Large intestine (tissue), 12 donors: ENCODE measurements at places on chromosomes 2 and 18.

GRCh38 chr2:235989591-235989990 lies 178.6 kb downstream of the GBX2 start:
- no peak for DNase-seq

- DNase-seq, result no peak
Observed at GRCh38 chr2:192749611-192750200, 555.0 kb upstream of the TMEFF2 start.

GRCh38 chr2:128311755-128312341 lies 6.8 kb downstream of the HS6ST1 start:
- DNase-seq, result no peak

DNA sequence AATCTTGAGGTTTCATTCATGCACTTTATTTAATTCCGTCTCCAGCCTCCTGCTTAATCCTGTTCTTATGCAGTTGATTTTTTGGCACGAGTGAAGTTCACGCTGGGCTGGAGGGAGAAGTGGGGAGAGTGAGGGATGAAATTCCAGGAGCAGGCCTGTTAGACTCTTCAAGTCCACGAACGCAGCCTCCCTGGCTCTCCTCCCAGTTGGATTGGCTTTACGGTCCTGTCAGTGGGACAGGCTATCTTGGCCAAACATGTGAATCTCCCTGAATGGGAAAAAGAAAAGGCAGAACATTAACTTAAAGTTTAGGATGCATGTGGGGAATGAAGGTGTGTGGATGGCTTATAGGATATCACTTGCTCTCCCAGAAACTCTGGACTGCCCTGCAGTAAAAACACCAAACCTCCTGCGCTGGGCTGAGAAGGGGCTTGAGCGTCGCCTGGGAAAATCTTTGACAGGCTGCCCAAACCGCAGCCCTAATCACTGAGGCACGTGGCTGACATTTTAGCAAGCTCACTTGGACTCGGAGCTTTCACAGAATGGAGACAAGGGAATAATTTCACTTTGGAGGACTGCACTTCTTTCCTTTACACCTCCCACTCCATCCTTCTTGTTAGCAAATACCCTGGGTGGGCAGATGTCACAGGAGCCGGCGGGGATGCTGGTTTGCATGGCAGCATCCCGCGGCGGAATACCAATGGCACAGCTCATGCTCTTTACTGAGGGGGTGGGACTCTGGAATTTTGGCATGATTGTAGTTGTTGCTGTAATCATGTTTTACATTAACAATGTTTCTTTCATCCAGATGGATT lies 93.9 kb downstream of the ACKR3 start:
- peak; percentile 20 for DNase-seq

DNA sequence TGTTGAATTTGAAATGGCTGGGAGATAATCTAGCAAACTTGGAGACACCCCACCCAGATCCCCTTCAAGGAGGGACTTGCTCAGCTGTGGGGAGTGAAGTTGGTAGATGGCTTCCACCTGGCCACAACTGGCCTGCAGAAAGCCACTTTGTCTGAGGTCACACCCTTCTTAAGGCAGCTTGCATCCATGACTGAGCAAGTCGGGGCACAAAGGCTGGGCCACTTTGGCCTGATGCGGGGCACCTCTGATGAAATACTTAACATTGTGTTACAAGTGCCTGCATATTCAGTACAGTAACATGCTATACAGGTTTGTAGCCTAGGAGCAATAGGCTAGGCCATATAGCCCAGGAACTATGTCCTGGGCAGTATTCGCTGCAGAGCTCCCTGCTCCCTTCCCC lies 13.4 kb upstream of the RPL37A start:
- no peak for DNase-seq

- DNase-seq, result no peak
Observed at GRCh38 chr18:55384551-55385275, 203.3 kb downstream of the TCF4 start.

GRCh38 chr18:78792736-78793135 lies 186.9 kb upstream of the SALL3 start:
- no peak for DNase-seq

DNA sequence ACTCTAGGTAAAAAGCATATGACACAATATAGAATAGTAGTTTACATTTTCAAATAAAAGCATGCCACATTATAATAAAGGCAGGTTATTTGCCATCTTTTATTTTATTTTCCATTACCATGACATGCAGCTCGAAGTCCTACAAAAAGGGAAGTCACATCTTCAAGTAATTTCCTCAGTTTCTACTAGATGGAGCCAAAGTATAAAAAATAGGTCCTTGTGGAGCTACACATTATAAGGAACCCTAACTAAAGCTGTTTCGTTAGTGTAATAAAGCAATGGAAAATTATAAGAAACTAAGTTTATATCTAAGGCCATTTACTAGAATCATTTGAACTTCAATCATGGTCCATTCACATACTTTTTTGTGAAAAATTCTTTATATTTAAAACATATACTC lies 674.5 kb downstream of the KCNJ3 start:
- no peak for DNase-seq

- DNase-seq, result no peak
Observed at GRCh38 chr2:166373951-166374350, 1.8 kb downstream of the SCN9A start.

GRCh38 chr18:34117319-34117718 lies 107.4 kb downstream of the NOL4 start:
- peak; percentile 35 for DNase-seq

- no peak for DNase-seq
Observed at GRCh38 chr2:73172963-73173362, 29.4 kb upstream of the NOTO start.

GRCh38 chr2:120439637-120440384 lies 93.9 kb downstream of the INHBB start:
- peak; percentile 60 for DNase-seq

GRCh38 chr2:18961991-18962421 lies 372.6 kb upstream of the NT5C1B start:
- DNase-seq, result no peak

DNA sequence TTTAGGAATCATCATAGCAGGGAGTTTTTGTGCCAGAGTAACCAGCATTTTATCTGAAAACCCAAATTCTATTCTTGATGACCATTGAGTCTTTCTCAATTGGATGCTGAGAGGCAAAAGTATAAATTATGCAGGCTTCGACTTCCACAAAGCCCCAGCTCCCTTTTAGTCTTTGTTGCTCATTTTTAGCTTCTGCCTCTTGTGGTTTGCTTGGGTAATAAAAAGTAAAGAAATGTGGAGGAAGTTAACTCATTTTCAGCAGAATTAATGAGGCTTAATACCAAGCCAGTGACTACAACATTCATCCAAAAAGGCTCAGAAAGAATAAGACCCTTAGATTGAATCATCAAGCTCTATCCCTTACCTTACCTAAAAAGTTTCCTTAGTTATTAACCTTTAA lies 18.6 kb downstream of the ERMN start:
- no peak for DNase-seq

DNA sequence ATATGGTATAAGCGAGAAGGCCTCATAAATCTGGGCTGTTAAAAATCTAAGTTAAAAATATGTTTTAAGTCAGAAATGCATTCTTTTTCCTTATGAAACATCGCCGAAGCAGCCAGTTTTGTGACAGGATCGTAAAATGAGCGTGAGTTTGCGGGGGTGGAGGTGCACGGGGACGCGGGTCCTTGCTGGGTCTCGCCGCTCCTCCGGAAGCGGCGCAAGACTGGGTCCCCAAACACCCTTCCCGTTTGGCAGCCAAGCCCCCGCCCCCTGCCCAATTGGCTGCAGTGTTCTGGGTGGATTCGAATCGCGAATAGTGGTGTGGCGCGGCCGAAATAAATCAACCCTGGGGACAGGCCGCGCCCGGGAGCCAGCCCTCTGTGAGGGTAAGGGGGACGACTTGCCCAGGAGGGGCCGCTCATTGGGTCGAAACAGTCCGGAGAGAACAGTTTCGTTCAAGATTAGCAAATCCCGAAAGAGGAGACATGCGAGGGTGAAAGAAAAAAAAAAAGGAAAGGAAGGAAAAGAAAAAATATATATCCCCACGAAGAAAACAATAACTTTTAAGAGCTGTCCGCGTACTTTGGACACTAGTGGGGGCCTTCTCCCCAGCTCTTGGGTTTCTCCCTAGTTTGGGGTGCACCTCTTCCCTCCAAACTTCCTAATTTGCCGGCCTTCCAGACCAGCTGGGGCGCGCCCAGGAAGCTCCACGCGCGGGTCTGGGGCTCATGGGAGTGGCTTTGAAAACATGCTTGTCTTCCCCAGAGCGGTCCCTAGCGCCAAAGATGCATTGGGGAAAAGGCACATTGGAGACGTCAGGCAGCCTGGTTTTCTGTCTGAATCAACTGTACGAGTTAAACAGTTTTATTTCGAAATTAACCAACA lies 3.1 kb upstream of the GATA6 start:
- peak; percentile 81 for DNase-seq

DNA sequence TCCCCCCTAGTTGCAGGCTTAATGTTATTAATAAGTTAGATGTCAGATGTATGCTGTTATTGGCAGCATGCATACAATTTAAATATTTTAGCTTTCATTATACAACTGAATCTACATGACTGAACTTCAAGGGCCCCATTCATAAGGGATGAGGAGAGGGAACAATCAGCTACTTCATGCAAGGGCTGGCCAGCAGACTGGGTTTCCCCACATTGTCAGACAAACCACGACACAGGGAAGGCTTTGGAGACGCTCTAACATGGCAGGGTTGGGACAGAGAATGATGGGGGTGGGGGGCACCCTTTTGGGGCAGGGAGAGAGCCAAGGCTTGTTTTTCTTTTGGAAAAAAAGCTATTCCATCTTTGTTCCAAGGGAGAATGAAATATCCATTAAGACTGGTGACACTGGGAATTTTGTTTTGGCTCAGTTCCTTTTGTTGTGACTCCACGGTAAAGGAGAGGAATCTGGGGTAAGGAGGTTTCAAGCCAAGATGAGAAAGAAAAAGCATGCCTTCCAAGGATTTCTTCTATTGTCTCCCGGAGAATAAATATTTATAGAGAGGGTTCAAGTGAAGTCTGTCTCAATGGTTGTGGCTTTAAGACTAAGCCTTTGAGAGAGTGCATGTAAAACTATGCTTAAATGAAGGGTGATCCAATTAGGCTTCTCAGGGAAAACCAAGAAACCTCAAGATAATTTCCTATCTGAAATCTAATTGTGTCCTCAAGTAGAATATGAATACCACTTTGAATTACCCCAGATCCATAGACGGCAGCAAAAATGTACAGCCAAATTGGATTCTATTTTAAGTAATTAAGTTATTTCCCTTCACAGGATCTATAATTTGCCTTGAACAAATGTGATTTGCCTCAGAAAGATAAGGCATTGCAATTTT lies 5.4 kb downstream of the CXCR4 start:
- no peak for DNase-seq

- DNase-seq, result no peak
Observed at GRCh38 chr2:189125195-189125594, 54.4 kb downstream of the COL5A2 start.

DNA sequence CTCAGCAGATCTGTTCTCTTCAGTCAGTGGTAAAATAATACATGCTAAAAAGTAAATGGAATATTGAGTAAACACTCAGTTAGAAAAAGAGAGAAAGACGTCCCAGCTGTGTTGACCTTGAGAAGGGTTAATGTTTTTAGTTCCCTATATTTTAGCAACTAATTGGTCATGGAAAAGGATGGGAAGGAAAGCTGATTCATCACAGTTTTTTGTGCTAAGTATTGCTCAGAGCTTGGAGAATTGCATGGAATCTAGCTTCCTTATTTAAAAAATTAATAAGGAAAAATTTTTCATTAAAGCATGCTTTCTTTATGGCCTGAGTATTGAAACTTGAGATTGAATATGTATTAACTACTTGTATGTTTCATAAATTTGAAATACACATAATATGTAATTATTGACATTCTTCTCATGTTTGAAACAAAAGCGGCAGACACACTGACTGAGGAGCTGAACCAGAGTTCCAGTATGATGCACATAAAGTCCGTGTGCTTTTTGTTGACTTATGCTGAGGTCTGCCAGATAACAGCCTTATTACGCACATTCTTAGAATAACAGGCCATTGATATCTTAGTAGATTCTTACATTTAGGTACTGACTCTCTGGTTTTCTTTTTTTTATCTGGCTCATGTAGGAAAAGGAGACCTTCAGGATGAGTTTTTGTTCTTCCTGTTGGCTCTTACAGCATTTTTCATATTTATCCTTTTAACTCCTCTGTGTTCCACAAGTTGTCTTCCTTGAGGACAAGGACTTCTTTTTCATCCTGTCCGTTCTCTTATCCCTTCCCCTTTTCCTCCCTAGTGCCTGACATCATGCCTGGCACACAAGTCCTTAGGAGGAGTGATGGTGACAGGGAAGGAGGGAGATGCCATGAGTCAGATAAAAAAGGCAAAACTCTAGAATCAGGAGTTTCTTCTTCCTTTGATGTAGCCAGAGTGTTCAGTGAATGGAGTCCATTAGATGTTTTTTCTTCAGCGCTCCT lies 194.1 kb downstream of the PTPRM start:
- DNase-seq, result no peak

- DNase-seq, result no peak
Observed at GRCh38 chr2:221450280-221450679, 121.8 kb downstream of the EPHA4 start.

GRCh38 chr2:96948834-96949520 lies 37.4 kb downstream of the FAM178B start:
- no peak for DNase-seq

- DNase-seq, result no peak
Observed at GRCh38 chr18:26279428-26279827, 53.2 kb downstream of the TAF4B start.

GRCh38 chr2:37464067-37464466 lies 119.6 kb downstream of the QPCT start:
- no peak for DNase-seq

GRCh38 chr2:147342329-147342728 lies 502.5 kb upstream of the ACVR2A start:
- no peak for DNase-seq

DNA sequence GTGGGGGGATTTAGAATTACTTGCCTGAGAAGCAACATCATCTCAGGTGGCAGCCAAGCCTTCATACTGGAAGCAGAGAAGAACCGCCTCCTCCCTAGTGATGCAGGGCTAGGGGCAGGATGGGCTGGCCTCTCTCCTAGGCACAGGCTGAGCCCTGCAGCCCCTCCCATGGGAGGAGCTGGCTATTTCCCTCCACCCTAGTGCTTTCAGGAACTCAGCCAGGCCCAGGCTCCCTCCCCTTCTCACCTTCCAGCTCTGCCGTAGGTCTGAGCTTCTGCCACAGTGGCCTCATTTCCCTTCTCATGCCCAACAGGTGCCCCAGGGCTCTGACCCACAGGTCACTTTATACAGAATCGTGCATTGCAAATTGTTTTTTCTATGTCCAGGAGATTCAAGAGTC lies 31.0 kb downstream of the CENPA start:
- DNase-seq, result no peak
